ENCODE measurements at places on chromosomes 7 and 10.

GRCh38 chr10:8331387-8331786, 276.9 kb downstream of the GATA3 start:
- no peak for ATAC-seq

- ATAC-seq: no peak
Observed at GRCh38 chr10:106592396-106592795, 572.1 kb downstream of the SORCS1 start.

- no peak for ATAC-seq
Observed at GRCh38 chr7:155992974-155993373, 180.7 kb upstream of the SHH start.

GRCh38 chr7:3806516-3806915, 505.5 kb downstream of the SDK1 start:
- no peak for ATAC-seq

GRCh38 chr10:116385994-116386809, 41.4 kb upstream of the PNLIPRP3 start:
- no peak for ATAC-seq

GRCh38 chr10:8180360-8181109, 126.0 kb downstream of the GATA3 start:
- no peak for ATAC-seq

DNA sequence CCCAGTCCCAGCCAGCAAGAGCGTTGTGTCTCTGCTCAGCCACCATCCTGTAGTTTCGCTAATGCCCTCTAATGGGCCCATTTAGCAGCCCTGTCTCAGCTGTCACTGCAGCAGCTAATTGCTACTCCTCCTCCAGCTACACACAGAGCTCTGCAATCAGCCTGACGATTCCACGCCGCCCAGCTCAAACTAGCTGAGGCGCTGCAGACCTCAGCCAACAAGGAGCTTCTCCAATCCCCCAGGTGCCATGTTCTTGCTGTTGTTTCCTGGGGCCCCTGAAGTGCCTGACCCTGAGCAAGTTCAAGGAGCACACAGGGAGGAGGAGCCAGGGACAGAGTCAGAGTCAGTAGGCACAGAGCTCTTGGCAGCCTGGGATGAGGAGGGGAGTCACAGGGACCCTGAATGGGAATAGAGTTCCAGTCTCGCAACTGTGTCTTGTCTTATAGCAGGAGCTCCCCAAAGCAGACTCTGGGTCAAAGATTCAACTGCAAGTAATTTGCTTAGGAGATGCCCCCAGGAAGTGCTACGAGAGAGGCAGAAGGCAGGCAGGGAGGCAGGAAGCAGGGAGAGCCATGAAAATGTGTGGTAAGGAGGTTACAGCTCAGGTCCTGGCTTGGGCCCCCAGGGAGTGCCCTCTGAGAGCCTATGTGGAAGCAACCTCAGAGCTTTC, 135.8 kb upstream of the UNC5B start:
- ATAC-seq: no peak

DNA sequence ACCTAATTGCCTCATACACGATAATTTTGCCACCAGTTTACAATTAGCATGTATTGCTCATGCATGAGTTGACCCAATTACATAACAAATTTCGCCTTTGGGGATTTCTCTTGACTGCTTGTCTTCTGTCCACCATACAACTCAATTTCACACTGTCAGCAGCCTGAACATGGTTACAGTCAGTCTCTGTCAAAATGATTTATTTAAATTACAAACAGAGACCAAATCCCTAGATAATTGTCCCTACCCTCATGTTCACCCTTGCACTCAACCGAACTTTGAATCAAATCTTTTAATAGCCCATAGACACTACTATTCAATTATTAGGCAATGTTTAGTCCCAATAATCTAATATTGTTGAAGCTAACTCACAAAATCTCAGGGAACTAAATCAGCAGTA, 59.7 kb upstream of the NEBL start:
- no peak for ATAC-seq

DNA sequence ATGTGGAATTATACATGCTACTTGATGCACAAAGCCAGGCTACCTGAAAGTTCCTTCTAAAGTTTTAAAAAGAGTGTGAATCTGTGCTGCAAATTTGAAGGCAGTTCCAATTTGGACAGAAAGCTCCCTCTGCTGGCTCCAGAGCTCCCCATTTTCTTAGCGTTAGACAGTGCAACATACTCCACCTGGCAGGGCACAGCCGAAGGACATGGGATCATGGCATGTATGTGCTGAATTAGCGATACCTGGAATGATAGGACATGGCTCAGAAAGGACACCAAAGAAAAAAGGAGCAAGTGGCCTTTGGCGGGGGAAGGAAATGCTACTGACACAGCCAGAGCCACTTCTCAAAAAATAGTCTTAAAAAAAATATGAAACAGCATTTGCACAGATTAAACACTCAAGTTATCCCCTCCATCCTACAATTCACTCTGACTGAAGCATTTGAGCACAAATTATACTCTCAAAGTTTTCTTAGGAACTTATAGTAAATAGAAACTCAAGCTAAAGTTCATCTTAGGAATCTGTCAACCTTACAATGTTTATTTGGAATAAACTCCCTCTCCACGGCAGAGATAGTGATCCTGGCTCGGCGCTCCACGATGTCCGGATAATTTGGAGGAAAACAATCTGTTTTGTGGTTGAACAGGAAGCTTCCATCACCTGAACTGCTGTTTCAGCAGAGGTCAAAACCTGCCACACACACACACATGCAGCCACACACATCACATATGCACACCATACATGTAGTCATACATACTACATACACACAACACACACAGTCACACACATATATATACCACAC, 80.0 kb downstream of the C7orf25 start:
- no peak for ATAC-seq
